ENCODE measurements at places on chromosomes 12 and 14.

- no peak for DNase-seq
Observed at GRCh38 chr12:80838708-80839107, 99.0 kb downstream of the LIN7A start.

- peak; percentile 54 for DNase-seq
Observed at GRCh38 chr14:23186913-23187654, 3.6 kb upstream of the SLC7A8 start.

- no peak for DNase-seq
Observed at GRCh38 chr12:105409801-105410471, 79.4 kb downstream of the C12orf75 start.

GRCh38 chr14:99852578-99852977 lies 59.4 kb downstream of the EML1 start:
- DNase-seq = no peak

- no peak for DNase-seq
Observed at GRCh38 chr12:47776471-47777143, 3.6 kb downstream of the SLC48A1 start.

DNA sequence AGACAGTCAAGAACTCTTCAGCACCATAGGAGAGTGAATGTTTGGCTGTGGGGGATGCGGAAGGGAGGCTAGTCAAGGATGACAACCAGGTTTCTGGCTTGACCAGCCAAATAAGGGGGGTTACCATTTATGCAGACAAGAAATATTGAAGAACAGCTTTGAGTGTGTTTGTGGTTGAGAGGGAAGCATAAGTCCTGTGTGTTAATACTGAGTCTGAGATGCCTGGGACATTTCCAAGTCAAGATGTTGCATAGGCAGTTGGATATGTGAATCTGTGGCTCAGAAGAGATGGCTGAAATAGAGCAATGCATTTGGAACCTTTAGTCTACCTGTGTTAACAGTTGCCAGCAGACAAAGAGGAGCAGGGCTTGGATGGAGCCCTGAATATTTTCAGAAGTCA lies 66.1 kb downstream of the ANO6 start:
- DNase-seq = no peak

DNA sequence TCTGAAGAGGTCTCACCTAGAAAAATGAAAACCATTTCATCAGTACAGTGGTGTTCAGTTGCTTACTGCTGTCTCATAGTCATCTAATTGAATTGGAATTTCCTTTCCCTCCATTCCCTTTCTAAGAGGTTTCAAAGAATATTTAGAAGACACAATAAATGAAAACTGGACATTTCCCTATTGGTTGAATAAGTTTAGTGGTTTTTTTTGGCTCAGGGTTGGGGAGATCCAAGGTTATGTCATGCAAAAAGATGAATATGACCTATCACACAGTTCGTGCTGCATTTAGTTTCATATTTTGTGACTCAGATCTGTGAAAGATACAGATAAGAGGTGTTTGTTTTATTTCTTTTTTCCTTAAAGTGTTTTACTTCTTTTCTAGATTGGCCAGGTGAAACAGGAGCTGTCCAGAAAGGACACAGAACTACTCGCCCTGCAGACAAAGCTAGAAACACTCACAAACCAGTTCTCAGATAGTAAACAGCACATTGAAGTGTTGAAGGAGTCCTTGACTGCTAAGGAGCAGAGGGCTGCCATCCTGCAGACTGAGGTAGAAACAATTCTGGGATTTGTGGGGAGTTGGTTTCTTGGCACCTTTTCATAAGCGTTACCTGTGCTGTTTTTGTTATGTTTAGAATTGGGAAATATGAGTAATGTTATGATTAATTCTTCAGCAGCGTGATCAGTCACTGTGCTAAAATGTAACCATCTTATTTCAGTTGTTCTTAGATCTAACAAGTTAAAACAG lies 124.6 kb downstream of the ERC1 start:
- DNase-seq = no peak

GRCh38 chr12:27975222-27976136 lies 2.9 kb upstream of the PTHLH start:
- DNase-seq = peak; percentile 64

- no peak for DNase-seq
Observed at GRCh38 chr14:81313775-81314429, 86.2 kb downstream of the STON2 start.

DNA sequence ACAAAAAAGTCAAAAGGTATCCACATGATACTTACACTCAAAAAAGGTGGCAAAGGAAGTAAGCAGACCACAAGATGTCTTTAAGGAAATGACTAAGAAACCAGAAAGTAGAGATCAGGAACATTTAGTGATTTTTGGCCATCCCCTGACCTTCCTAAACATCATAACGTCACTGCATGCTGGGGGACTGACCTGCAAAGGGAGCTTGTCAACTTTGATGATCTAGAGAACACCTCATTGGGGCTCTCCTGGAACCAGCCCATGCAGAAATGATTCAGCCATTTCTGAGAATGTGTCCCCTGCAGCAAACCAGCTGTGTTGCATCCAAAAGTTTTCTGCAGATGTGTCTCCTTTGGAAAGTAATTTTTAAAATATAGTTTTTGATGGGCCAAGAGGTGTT lies 152.2 kb upstream of the RASSF8 start:
- no peak for DNase-seq

DNA sequence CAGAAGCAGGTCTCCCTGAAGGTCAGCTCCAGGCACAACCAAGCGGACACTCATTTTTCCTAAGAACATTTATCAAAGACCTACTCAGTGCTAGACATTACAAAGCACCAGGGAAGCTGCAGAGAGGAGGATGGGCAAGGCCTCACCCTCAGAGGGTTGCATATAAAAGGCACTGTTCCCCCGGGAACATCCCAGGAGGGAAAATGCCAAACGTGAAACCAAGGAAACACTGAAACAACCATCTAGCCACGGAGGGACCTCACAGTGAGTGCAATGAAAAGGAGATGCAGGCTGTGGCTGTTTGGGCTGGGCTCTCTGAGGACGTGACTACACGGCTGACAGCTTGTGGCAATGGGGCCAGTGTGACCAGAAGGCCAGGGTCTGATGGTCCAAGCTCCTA lies 117.4 kb upstream of the VASH1 start:
- DNase-seq = no peak

DNA sequence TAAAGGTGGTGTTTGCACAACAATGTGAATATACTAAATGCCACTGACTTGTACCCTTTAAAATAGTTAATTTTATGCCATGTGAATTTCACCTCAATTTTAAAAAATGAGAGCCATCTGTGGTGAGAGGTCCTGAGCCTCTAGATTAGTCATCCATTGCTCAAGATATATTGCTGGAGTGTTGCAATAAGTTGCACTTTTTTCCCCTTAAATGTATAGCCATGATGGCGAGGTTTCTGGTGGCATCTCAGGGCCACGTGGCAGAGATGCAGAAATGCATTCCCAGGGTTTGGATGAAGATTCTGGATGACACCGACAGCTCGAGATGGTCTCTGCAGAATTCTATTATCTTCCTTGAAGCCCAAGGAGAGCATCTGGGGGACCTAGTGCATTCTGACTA lies 153.7 kb downstream of the AACS start:
- no peak for DNase-seq

DNA sequence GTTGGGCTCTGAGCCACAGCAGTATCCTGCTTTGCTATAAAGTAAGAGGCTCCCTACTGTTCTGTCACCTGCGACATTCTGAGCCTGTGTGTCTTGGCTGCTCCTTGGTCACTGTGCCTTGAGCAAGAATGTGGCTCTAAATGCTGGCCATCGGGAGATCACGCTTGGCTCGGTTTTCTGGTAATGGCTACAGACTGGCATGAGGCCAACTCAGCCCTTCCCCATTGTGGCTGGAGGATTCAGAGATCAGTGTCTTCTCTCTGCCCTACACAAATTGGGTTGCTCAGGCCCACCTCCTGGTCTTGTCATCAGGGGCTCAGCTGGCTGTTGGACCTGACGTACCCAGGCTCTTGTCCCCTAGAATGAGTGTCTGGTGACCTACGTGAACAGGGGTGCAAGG lies 94.5 kb downstream of the PLXNC1 start:
- DNase-seq = no peak

DNA sequence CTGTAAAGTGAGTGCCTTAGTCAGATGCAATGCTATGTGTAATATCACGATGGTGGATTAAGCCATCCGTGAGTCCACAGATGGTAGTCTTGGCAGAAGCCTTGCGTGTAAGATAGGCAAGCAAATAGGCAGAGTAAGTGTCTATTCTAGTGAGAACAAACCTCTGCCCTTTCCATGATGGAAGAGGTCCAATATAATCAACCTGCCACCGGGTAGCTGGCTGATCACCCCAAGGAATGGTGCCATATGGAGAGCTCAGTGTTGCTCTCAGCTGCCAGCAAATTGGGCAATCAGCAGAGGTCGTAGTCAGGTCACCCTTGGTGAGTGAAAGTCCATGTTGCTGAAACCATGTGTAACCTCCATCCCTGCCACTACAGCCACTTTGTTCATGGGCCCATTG lies 371.2 kb upstream of the LRFN5 start:
- no peak for DNase-seq

- no peak for DNase-seq
Observed at GRCh38 chr12:45775964-45776363, 46.5 kb downstream of the ARID2 start.
